ENCODE measurements at places on chromosomes 2 and 18.

DNA sequence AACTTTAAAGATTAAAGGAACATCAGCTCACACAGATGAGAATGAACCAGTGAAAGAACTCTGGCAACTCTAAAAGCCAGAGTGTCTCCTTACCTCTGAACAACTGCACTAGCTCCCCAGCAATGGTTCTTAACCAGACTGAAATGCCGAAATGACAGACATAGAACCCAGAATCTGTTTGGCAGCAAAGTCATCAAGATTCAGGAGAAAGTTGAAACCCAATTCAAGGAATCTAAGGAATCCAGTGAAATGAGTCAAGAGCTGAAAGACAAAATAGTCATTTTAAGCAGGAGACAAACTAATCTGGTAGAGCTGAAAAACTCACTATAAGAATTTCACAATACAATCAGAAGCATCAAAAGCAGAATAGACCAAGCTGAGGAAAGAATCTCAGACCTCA lies 72.0 kb downstream of the STRADB start:
- DNase-seq = no peak

- DNase-seq = peak; percentile 70
Observed at GRCh38 chr2:108621687-108622681, 87.7 kb downstream of the LIMS1 start.

DNA sequence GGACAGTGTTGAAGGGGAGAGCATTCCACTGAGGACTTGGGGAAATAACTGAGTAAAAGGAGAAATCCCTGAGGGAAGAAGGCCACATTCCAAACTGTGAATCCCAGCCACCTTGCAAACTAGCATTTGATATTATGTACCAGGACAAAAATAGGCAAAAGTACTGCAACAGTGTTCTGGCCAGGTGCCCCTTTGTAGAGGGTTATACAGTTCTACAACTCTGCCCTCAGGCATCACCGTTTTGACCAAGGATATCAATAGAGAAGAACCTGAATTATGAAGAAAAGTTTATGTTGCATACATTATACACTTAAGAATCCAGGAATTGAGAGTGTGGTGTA lies 20.6 kb upstream of the CAVIN2 start:
- peak; percentile 27 for DNase-seq

DNA sequence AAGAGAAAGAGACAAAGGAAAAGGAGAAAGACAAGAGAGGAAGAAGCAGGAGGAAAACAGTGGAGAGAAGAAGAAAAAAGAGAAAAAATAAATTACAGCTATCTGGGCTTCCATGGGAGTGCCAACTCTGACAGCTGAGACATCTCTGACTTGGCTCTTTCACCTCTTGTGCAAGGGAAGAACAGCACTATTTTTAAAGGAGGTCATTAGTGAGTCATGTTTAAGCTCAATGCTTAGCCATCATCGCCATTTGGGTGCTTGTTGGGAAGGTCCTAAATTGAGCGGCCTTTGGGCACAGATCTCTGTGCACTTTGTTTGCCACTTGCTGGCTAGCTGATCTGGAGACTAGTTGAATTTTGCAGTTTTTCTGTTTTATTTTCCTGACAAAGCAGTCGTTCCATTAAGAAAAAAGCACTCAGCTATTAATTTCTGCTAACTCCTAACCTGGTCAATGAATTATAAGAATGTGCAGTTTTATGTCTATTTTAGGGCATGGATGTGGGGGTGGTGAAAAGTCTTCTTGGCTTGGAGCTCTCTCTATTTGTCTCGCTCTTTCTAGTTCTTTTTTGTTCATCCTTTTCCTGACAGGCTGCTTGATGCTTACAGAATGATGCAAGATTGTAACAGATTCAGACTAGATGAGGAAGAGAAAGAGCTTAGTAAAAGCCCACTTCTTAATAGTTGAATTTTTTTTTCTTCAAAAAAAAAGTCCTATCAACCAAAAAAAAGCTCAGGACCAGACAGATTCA lies 231.5 kb downstream of the SLC8A1 start:
- DNase-seq = no peak

DNA sequence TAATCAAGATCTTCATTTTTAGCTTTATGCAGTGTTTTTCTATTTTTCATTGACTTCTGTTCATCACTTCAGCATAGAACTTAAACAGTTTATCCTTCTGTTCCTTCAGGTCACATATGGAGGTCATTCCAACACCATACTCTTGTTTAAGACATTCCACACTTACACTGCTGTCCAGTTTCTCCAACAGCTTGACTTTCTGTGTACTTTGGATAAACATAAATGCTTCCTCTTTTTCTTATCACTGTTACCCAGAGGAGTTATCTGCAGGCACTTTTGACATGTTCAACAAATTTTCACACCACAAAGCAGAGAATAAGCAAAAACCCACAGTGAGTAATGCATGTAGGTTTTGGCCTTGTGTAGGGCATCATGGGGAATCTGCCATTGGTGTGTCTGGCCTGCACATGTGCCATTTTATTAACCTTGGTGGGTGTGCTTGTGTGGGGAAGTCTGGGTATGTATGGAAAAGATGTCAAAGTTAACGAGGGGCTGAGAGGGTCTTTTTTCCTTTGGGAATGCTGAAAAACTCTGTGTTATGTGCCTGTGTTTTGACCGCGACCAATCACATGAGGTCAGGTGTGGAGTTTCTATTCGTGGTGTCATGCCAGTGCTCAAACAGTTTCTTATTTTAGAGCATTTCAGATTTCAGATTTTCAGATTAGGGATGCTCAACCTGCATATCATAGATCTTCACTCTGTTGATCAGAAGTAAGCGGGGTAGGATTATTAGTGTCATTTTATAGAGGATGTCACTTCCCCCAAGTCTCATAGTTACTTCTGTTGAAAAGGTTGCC lies 53.9 kb upstream of the ACVR1 start:
- DNase-seq = no peak

GRCh38 chr2:68152681-68153347 lies 4.9 kb upstream of the PNO1 start:
- DNase-seq = no peak

DNA sequence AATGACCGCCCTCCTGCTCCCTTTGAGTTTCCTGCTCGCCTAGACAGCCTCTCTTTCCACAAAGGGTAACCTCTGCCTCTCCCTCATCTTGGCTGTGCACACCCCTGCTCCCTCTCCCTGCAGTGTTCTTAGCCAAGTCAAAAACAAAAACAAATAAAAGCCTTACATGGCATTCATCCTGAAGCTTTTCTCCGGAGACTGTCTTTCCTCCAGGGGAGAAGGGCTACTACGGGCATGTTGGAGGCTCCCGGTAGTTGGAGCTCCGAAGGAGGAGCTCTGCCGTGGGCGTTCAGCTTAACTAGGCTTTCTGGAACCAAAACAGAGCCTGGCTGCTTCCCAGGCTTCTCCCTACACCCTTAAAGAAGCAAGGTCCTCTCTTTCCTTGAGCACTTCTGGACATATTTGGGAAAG lies 104.2 kb downstream of the TPGS2 start:
- no peak for DNase-seq

DNA sequence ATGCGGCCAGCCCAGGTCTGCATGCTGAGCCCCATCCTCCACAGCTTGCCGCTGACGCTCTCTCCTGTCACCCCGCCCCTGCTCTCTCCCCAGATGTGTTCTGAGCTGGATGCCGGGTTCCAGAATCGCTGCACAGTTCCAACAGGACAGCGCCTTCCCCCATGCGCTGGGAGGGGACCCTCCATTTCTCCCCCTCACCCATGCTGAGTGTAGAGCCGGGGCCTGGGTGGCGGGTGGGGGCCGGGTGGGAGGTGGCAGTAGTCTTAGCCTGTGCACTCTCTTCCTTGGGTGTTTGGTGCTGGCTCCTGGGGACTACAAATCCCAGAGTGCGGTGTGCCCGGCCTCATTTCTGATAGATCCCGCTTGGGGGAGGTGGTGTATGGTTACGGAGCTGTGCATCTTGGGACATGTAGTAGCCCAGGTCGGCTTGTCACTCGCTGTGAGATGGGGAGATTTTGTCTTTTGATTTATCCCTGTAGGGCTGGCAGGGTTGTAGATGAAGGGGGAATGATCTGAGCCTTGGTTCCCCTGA lies 6.8 kb downstream of the DNAJB2 start:
- peak; percentile 92 for DNase-seq

GRCh38 chr2:75166491-75166890 lies 32.8 kb downstream of the TACR1 start:
- no peak for DNase-seq

DNA sequence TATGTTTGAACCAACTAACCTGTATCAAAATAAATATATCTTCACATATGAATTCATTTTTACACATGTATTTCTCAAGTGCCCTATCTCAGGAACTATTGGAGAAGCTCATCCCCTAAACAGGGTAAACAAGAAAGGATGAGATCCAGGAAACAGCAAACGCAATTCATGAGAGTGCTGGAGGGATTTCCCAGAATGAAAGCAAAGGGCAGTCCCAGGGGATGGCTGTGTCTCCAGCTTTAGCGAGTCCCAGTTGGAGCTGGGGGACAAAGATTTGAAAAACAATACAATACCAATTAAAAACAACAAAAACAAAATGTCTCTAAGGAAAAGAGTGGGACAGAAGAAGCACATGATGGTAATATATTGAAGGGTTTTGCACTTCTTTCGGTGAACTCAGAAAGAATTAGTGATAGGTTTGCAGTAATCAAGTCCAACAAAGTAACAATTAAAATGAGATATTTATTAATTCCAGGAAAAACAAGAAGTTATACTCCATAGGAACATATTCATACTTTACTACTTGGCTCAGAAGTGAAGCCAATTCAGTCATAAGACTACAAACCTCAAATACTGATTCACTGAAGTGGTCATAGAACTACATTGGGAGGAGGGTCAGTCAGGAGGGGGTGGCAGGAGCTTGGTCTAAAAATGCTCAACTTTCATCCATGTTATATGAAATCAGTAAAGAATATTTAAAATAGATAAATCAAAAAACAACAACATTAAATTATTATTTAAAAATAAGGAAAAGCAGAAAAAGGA lies 73.1 kb upstream of the PDE1A start:
- no peak for DNase-seq

DNA sequence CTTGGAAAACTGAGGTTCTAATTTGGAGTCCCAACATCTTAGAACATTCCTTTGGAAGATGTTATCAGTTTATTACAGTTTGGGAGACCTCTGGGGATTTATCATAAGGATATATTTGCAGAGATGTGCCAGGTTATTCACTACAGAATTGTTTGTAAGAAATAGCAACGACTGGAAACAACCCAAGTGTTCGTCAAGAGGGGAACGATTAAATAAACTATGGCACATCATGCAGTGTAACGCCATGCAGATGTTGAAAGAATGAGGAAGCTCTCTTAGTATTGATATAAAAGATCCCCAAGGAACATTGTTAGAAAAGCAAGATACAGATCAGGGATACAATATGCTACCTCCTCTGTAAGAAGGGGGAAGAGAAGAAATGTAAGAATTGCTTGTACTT lies 210.6 kb downstream of the TMEM247 start:
- no peak for DNase-seq

GRCh38 chr18:6159426-6159825 lies 255.3 kb downstream of the L3MBTL4 start:
- DNase-seq = no peak

GRCh38 chr18:34985963-34986362 lies 55.2 kb upstream of the MAPRE2 start:
- no peak for DNase-seq

DNA sequence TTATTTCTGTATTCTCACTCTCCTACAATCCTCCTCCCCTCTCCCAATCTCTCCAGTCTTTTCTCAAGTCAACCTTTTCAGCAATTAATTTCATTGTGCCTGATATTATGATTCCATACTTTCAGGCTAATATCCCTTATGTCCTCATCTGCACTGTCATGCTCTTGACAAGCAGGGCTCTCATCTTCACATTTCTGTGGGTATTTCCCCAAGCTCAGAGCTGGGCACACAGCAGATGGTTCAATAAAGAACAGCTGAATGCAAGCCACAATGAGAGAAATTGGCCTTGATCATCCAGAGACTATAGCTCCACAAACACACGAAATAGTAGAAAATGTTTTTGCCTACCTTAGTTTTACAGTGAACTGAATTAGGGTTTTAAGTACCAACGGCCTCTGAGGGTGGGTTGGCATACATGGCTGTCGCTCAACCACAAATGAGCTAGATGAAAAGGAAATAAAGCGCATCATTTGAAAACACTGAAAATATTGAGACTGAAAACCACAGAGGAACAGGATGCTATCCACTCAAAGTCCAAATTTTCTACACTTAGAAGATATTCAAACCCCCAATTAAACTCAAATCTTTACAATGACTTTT lies 47.5 kb upstream of the STAT1 start:
- no peak for DNase-seq

GRCh38 chr18:75455249-75456198 lies 28.0 kb upstream of the SMIM21 start:
- peak; percentile 46 for DNase-seq

DNA sequence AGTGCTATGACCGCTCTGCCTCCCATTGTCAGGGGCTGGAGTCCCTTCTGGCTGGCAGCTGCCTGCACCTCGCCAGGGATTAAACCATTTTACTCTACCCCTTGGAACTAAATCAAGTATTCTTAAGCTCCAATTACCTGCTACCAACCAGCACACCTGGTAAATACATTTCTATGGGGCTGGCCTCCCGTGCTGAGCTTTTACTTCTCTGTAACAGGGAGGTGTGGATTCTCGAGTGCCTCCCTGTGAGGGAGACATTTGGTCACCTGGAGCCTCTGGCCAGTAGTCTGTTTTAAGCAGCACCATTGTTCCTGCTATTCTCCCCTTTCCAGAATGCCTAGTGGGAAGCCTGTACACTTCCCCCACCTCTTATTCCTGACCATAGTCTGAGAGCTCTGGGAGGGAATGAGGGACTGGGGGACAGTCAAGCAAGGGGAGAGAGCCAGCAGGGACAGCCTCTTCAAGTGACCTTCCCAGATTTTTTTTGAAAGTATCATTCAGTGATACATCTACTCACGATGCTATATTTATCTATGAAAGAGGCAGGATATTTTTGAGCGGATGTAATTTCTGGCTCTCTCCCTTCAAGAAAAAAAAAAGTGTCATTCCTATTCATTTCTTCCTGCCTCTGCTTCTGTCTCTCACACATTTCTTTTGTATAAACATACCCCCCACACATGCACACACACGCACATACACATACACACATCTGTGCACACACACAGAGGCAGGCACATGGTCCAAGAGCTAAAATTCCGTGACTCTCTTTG lies 112.8 kb downstream of the CAPN13 start:
- no peak for DNase-seq

DNA sequence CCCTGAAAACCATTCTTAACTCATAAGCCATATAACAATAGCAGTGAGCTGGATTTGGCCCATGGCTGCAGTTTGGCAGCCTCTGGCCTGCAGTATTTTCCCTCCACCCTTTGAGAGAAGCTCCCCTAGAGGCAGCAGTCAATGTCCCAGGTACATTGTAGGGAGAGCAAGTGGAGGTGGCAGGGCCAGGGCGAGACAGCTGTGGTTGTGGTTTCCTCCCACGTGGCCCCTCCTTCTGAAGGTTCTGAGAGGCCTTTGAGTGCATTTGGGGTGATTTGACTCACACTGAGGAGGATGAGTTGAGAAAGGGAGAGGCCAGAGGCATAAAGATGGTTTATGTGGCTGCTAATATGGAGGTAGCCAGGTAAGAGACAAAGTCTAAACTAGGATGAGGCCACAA lies 45.5 kb upstream of the LDAH start:
- no peak for DNase-seq

Data from mesendoderm (in vitro differentiated cells).